D721Med (cell line): ENCODE measurements at places on chromosomes 5 and 9.

GRCh38 chr5:145162626-145163025, 672.5 kb downstream of the PRELID2 start:
- DNase-seq: no peak

- DNase-seq: no peak
Observed at GRCh38 chr9:20405078-20405477, 217.2 kb downstream of the MLLT3 start.

GRCh38 chr9:78273761-78274160, 23.2 kb upstream of the PSAT1 start:
- DNase-seq: no peak

- no peak for DNase-seq
Observed at GRCh38 chr9:110672873-110673510, 4.4 kb downstream of the MUSK start.

GRCh38 chr9:78280982-78281668, 15.8 kb upstream of the PSAT1 start:
- DNase-seq: no peak

GRCh38 chr9:89179540-89179894, 899 bp upstream of the SHC3 start:
- DNase-seq: no peak

GRCh38 chr9:115591584-115591984, 473.6 kb upstream of the TNC start:
- no peak for DNase-seq

GRCh38 chr5:178895615-178896571, at the start of gene ZFP2:
ZFP2 (plus strand) TSS chr5:178895913; CDS start chr5:178931314, 35,401 bp downstream.
- DNase-seq: peak; percentile 26

DNA sequence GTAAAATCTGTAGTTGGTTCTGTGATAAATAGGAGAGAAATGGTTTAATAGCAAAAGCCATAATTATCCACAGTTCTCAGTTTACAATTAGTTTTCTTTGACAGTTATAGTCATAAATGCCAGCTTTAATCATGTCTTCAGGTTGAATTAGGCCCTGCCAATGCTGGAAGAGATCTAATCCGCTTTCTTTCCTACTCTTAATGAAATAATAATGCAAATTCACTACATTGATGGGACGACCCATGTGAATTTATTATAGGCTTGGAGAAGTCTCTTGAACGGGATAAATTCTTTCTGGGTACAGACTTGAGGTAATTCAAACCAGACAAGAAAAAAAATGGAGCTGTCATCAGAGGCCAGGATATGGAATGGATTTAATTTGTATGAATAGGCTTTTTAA, 950.4 kb downstream of the EFNA5 start:
- DNase-seq: no peak

DNA sequence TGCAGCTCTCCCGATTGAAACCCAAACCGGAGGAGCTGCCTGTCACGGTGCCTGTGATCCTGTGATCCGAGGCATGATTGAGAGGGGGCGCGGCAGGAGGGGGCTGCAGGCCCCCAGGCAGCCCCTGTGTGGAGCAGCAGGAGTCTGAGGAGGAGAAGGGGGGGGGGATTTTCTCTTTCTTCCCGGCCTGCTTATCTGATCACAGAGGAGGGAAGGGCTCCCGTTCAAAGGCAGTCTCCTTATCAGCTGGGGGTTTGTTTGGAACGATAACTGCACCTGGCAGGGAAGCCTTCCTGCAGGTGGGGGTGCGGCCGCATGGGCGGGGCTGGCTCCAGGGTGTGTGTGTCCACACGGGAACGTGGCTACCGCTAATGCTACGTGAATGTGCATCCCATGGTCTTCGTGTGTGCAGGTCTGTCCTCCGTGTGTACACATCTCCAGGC, 38.4 kb downstream of the LMX1B start:
- no peak for DNase-seq

DNA sequence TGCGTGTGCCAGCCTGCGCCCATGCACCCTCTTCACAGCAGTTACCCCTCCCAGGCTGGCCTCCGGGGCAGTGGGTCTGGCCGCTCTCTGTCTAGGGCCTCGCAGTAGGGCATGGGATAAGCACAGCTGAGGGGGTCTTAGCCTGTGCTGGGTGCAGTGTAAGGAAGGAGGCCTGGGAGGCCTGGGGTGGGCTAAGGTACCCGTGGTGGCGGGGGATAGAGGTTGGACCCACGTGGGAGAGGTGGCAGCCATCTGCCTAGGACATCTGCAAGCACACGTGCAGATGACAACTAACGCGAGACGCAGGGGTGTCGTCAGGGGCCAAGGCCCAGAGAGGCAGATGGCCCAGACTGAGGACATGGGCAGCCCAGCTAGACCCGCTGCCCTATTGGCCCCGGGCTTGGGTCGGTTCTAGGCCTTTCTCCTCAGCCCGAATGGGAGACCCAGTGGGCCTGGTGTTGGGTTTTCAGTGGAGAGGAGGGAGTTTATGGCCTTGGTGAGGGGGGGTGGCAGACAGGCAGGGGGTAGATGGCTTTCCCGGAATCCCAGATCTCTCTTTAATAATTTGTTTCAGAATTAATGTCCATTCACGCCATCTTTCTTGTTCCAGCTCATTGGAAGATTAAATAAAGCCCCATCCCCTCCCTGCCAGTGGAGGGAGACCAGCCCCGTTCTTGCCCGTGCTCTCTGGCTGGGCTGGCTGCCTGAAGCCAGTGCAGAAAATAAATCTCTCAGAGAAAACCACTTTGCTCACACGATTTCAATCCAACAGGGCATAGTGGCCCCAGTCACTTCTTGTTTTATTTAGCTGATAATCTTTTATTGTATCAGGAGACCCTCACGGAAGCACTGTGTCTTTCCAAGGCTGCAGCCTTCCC, 154.2 kb downstream of the GAPVD1 start:
- DNase-seq: no peak

- DNase-seq: no peak
Observed at GRCh38 chr9:33162721-33163311, 4.3 kb downstream of the B4GALT1 start.

DNA sequence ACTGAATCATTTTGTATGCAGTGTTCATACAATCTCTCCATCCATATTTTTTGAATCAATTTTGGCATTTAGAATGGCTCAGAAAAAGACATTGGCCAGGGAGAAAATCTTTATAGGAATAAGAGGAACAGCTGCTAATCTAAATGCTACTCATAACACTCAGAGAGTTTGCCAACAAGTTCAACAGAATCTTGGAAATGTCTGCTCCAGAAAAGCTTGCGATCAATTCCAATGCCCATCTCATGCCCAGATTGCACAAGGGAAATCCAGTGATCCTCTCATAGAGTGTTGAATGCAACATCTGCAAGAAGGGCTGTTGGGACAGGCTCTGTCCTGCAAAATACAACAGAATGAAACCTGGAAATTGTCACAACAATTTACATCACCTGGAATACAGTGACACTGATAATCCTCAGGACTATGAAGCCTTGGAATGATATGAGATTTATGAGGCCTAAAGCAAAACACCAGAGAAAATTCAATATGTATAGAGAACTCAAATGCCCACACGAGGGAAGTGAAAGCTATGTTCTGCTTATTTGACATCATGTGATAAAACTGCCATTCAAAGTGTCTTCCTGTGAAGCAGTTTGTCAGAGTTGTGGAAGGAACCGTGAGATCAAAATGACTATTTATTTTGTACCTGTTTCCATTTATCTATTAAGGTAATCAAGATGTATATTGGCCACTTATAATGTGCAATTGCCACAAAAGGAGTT, 190.1 kb downstream of the PARP8 start:
- DNase-seq: no peak

DNA sequence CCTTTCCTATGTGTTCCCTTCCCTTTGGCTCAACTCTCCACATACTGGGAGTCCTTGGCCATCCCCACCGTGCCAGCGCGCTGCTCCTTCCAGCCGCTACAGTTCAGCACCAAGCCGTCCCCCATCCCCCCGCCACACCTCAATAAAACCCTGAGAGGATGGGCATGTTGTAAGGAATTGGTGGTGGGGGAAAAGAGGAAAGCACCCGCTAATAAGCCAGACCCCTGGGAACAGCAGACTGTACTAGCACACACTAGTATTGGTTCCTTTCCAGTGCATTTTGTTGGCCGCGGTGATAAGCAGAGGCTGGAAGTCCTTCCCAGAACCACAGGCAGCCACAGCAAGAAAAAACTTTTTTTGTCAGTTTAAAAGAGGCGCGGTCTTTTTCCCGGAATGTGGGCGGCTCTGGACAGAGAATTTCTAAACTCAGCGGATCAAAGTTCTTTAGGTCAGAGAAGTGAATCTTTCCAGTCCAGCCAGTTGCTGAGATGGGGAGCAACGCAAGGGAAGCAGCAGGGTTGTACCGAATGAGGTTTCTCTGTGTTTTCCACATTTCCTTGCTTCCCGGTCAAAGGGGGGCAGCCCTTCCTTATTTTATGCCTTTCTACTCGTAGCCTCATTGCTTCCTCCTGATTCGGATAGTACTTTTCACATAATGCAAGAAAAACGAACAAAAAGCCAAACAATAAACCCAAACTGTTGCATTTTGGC, 2.1 kb downstream of the CHSY3 start:
- no peak for DNase-seq

- DNase-seq: no peak
Observed at GRCh38 chr5:31671339-31671741, 32.4 kb downstream of the PDZD2 start.

GRCh38 chr5:50667023-50667652, 701 bp downstream of the PARP8 start:
- no peak for DNase-seq

- DNase-seq: no peak
Observed at GRCh38 chr9:133108794-133109641, 12.0 kb downstream of the RALGDS start.

GRCh38 chr5:33316773-33317172, 124.0 kb upstream of the TARS1 start:
- DNase-seq: no peak

GRCh38 chr5:134006115-134006514, 1.3 kb upstream of the VDAC1 start:
- no peak for DNase-seq

DNA sequence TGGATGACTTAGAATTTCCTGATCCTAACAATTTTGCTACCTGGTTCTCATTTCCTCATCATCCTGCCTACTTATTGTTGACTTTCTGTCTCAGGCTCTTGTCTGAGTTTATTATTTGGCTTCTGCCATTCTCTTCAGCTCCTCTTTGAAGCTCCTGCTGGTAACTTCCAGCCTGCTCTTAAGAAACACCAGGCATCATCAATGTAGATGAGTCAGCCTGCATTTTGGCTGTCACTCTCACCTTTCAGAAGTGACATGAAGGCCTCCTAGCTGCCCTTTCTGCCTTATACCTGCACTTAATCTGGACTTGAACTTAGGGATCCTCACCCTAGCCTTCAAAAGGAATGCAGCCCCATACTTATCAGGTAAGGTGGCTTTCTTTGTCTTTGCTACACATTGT, 551.8 kb upstream of the ZNF608 start:
- DNase-seq: no peak

- DNase-seq: no peak
Observed at GRCh38 chr5:128074171-128074570, 9.4 kb upstream of the SLC12A2 start.

GRCh38 chr9:107782789-107783188, 293.2 kb upstream of the KLF4 start:
- no peak for DNase-seq

- no peak for DNase-seq
Observed at GRCh38 chr9:137293094-137293481, 9.0 kb downstream of the NRARP start.

GRCh38 chr5:134975843-134976242, 8.1 kb downstream of the CATSPER3 start:
- DNase-seq: no peak

GRCh38 chr5:10289353-10289752, 18.3 kb downstream of the CMBL start:
- DNase-seq: no peak

DNA sequence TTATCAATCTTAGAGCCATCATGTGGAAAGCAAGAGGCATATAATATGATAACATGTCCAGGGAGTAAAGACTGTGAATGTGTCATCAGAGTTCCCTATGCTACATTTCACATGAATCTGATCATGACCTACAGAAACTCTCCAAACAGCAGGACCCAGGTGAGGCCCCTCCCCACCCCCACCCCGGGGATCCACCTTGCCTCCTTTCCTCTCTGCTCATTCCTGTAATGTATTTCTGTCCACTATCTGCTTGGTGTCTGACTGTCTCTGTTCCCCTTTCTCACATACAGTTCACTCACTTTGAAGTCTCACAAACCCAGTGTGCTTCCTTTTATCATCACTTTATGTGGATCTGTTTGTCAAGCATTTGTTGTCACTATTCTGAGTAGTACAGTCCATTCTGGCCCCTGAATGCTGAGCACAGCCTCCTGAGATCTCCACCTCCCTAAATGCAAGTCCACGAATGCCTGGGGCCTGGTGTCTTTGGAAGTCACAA, 76.4 kb upstream of the SMARCA2 start:
- DNase-seq: no peak

GRCh38 chr9:122086873-122087272, 6.2 kb downstream of the TTLL11 start:
- DNase-seq: no peak

- DNase-seq: no peak
Observed at GRCh38 chr9:112002131-112002846, 105.7 kb downstream of the UGCG start.

DNA sequence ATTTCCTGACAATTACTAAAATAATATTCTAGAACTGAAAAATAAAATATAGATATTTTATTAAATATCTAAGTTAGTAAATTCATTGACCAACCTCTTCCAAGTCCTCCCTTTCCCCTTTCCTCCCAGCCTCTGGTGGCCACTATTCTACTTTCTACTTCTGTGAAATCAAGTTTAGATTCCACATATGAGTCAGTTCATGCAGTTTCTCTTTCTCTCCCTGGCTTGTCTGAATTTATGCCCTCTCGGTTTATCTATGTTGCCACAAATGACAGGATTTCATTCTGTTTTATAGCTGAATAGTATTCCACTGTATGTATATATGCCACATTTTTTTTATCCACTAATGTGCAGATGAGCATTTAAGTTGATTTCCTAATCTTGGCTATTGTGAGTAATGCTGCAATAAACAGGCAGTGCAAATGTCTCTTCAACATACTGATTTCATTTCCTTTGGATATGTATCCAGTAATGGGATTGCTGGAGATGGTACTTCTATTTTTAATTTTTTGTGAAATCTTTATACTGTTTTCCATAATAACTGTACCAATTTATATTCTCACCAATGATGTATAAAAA, 52.3 kb downstream of the WDR36 start:
- DNase-seq: no peak

DNA sequence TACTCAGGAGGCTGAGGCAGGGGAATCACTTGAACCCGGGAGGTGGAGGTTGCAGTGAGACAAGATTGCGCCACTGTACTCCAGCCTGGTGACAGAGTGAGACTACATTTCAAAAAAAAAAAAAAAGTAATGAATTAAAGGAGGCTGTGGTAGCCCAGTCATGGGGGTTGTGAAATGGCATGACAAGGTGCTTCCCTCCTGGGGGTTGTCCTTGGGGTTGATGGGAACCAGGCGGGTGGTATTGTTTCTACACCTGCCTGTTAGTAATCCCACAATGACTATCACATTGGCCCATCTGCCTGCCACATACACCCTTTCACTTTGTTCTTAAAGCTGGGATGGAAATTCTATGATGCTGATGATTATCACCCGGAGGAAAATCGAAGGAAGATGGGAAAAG, 5.6 kb downstream of the IDNK start:
- DNase-seq: no peak
